ENCODE measurements at places on chromosomes 3 and 15.

GRCh38 chr15:101140697-101141065, 111.2 kb downstream of the CHSY1 start:
- no peak for DNase-seq

GRCh38 chr3:113064183-113064582, 73.4 kb downstream of the GTPBP8 start:
- DNase-seq = no peak

GRCh38 chr3:31879365-31879764, 101.7 kb downstream of the OSBPL10 start:
- no peak for DNase-seq

- DNase-seq = peak; percentile 11
Measured at GRCh38 chr3:77726517-77726916, 686.6 kb downstream of the ROBO2 start.

- DNase-seq = no peak
Measured at GRCh38 chr3:8550611-8551010, 49.0 kb downstream of the LMCD1 start.

DNA sequence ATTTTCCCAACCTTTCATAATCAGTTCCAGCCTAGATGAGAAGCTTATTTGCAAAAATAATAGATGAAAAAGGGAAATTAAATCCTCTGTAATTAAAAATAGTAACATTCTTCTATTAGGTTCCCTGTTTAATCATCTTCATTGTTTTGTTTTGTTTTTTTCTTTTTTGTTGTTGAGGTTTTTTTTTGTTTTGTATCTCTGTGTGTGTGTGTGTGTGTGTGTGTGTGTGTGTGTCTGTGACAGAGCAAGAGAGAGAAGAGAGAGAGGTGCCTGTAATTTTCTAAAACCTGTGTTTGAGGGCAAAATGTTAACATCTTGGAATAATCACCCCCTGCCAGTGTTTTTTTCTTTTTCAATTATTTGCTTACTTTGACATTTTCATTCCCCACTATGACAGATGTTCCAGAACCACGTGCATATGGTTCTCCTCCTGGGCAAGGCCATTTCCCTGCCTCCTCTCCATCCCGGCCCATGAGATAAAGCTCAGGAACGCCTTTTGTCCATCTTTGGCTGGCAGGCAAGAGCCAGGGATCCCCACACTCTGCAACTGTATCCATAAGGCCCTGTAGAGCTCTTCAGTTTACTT, 121.8 kb upstream of the NR2E3 start:
- DNase-seq = no peak

- DNase-seq = no peak
Measured at GRCh38 chr15:98043160-98044014, 82.9 kb downstream of the ARRDC4 start.

DNA sequence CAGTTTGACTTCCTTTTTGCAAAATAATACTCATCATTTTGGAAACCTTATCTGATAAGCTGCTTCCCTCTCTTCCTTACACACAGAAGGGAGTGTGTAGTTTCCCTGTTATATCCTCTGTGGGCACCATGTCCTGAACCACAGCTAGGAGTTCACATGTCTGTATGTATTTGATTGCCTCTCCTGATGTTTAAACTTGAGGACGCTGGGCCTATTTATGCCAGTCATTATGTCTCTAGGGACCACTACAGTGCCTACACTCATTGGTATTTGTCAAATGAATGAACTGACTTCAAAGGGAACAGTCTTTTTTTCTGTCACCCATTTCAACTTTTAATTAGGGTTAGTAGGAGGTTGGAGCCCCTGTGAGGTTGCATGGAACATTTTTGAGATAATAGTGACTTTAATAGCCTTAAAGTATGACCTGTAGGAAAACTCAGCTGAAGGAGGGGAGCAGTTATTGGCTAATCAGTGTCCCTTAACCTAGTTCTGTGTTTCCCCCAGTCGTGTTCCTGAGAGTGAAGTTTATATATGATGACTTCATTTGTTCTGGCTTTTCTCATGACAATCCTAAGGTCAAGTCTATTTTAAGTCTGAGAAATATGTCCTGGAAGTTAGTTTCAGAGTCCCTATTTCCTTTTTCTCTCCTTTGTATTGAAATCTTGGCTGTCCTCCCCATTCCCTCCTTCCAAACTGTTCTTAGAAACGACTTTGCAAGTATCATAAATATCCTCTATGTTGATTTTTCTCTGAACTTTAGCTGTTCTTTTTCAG, 28.9 kb downstream of the PDE8A start:
- peak; percentile 49 for DNase-seq

DNA sequence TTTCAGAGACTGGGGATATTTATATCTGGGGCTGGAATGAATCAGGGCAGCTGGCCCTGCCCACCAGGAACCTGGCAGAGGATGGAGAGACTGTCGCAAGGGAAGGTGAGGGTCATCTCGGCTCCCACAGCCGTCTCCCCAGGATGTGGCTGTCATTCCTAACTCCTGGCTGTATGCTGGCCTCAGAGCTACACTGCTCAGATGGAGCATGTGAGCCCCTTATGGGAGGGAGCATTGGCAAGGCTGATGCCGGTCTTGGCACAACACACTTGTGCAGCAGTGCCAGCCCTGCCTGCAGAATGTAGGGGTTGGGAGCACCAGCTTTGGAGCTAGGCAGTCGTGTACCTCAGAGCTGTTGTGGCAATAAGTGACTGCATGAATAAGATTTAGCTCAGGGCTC, 5.2 kb downstream of the RCCD1 start:
- peak; percentile 35 for DNase-seq

DNA sequence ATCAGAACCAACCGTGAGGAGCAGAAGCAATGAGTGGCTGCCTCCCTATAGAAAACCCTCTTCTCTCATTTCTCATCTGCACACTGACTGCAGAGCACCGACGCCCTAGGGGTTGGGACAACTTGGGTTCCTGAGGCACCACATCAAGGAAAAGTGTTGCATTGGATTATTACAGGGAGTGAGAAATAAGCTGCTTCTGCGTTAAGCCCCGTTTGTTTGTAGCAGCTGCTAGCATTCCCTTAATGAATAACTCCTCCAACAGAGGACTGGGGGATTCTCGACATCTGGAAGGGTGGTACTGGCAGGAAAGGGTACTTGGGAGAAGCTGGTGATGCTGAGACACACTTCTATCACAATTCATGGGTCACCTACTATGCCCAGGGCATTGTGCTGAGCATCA, 25.3 kb upstream of the AGBL1 start:
- DNase-seq = no peak

DNA sequence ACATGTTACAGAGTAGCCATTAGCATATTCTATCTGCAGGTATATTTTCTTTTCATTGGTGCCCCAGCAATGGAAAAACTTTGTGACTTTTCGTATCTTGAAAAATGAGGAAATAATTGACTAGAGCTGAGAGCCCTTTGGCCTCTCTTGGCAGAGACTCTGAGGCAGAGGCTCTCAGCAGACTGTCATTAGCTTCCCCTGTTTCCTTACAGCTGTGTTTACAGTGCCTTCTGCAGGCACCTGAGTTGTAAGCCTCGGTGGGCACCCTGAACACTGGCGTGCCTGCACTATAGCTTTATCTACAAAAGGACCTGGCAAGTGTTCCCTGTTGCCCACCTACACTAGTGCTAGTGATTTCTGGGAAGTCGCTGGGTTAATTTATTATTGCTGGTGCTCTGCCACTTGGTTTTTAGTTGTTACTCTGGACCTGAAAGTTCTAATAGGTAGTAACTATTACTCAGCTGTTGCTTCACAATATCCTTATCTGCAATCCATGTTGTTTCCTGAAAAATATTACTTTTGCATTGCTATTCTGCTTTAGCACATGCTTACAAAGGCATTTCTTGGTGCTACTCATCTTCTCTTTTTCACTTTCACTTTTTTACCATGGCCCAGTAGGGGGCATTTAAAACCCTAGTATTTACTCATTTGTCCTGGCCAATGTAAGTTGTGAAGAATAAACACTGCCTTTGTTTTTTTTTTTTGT, 7.8 kb upstream of the GPR171 start:
- no peak for DNase-seq

GRCh38 chr3:56919137-56919796, 117.5 kb upstream of the ARHGEF3 start:
- no peak for DNase-seq

DNA sequence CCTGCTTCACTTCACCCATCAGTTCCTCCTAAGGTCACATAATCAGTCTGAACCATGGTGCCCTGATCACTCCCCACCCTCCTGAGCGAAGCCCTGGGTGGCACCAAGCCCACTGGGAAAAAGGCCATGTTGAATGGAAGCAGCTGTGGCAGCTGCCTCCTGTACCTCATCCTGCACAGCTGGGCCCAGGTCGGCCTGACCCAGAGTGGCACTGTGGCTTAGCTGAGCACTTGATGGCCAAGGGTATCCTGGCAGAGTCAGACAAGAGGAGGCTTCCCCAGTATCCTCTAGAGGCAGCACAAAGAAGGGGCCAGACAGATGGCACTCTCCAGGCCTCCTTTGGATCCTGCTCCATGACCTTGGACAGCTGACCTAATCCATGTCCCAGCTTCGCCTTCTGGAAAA, 68.4 kb downstream of the TLE3 start:
- no peak for DNase-seq

DNA sequence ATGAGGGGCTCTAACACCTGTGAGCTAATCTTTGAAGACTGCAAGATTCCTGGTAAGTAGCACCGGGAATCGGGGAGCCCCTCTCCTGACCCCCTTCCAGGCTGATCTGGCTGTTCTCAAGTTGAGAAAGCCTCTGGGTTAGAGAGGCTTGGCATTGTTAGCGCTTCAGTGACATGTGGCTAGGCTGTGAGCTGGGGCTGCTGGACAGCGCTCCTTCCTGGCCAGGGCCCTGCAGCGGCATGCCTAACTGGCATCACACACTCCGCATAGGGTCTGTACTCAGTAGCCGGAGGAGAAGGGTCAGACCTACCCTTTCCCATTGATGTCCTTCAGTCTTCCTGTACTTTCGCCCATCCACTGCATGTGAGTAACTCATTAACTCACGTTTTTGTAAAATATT, 7.4 kb downstream of the IVD start:
- DNase-seq = no peak

- no peak for DNase-seq
Measured at GRCh38 chr3:44252332-44252959, 10.8 kb downstream of the TOPAZ1 start.

DNA sequence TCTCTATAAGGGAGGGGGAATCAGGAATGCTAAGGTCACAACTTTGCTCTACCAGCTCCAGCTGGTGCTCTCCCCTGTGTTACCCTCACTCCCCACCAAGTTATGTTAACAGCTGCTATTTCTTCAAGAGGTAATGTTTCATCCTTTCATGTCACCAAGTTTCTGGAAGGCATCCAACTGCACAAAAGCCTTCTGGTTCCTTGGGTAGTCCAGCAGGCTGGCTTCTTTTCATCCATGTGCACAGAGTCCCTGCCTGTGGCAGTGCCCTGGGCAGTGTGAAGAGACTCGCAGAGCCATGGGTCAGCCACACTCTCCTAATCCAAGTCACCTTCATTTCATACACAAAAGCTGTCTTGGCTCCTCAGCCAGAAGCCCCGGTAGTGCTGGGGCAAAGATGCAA, 737.5 kb upstream of the LMCD1 start:
- DNase-seq = no peak

- DNase-seq = no peak
Measured at GRCh38 chr3:133259767-133260166, 140.1 kb upstream of the BFSP2 start.

DNA sequence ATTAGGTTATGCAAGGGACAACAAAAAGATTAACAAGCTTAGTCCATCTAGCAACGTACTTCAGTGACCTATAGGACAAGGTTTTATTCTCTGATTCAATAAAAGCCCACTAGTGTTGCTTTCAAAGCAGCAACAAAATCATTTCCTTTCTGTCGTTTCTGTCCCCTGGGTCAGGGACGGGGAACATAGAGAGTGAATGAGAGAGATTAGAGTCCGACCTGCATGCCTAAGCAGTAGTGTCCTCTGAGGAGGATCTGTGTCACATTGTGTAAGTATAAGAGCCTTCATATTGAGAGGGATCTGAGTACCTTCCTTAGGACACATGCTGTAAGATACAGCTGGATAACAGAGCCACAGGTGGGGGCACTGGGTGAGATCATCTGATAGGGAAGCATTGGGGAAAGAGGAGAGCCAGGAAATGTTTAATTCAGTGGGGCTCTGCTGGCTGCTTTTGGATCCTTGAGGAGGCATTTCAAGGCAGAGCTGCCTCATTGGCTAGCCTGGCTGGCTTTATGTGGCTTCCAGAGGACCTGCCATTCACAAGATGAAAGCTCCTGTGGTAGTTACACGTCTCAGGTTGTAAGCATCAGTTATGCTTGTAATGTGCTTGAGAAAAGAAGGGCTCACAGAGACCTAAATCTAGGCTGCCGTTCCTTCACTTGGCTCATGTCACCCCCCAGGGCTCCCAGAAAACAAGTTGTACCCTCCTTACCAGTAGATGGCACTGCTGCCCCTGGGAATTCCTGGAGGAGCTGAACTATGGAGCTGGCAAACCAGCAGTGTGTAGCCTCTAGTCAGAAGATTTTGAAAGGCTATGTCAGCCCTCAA, 2.7 kb downstream of the TMEM108 start:
- peak; percentile 68 for DNase-seq

DNA sequence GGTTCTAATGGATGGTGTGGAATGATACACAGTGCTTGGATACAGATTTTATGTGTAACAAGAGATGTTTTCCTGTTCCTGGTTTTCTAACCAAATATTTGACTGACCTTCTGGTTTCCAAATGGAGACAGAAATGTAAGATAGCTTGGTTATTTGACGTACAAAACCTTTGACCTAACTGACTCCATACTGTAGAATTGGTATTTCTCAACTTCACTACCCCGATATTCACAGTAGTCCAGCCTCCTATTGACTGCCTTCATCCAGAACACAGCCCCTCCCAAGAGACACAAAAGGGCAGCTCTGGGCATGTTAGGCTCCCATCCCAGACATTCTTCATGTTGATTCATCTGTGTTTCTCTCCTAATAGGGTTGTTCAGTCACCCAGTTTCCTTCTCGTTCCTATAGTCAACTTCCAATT, 33.4 kb downstream of the MYO1E start:
- DNase-seq = peak; percentile 73

GRCh38 chr15:57893040-57893439, 172.5 kb downstream of the ALDH1A2 start:
- no peak for DNase-seq

DNA sequence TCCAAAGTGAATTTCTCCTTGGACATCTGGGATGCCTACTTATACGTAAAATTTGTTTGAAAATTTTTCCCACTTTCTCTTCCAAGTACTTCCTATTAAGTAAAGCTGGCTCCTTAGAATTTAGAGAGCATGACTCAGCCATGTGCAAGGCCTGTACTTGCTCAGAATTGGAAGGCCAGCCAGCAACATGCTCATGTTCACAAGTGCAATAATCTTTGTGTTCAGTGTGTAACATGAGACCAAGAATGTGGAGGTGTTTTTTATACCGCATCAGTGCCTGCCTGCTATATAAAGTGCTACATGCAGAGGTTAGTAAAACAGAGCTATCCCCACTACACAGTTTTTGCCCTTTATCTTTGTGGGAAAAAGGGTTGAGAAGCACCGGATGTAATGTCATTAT, 151.9 kb upstream of the FEZF2 start:
- DNase-seq = peak; percentile 62

DNA sequence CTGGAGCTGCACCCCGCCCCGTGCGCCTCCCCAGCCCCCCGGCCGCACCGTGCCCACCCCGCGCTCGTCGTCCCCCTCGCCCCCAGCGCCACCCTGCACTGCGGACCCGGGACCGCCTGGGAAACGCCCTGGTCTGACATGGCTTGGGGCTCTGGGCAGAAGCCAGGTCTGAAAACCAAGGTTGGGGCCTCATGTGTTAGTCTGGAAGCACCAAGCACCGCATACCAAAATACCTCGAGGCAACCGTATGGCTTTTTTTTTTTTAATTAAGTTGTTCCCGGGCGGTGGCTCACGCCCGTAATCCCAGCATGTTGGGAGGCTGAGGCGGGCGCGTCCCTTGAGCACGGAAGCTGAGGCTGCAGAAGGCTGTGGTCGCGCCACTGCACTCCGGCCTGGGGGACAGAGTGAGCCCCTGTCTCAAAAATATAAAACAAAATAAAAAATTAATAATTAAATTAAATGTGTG, 91.5 kb upstream of the CHD2 start:
- DNase-seq = peak; percentile 75
